Stimulated activated CD8-positive, alpha-beta memory T cell treated with anti-CD3 and anti-CD28 coated beads, Interleukin-4, amount 100 ng/mL, for 1 hour (primary cell): ENCODE measurements at places on chromosomes 5 and 9.

GRCh38 chr5:68685863-68686262, 408.0 kb upstream of the SLC30A5 start:
- DNase-seq, result no peak

GRCh38 chr9:114149765-114150340, 5.5 kb upstream of the COL27A1 start:
- no peak for DNase-seq

DNA sequence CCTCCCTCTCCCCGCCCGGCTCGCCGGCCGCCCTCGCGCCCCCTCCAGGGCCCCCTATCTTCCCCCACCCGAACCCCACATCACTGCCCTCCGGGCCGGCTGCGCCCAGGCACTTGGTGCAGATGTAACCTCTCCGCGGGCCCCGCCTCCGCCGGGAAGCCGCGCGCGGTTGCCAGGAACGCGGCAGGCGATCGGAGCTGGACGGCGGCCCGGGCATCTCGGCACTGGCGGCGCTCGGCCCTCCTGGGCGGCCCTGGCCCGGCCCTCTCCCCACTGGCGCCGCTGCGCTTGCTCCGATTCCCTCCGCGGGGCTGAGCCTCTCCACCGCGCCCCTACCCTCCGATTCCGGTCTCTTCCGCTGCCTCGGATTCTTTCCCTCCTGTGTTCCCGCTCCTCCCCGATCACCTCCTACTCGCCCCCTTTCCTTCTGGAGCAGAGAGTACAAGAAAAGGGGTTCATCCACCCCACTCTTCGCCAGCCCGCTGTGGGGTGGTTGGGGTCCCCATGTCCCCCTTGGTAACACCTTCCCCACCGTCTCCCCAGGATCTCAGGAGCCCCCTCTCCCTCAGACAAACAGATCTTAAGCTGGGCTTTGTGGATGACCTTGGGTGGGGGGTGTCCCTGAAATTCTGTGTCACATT, 70.6 kb downstream of the C9orf50 start:
- DNase-seq, result no peak

DNA sequence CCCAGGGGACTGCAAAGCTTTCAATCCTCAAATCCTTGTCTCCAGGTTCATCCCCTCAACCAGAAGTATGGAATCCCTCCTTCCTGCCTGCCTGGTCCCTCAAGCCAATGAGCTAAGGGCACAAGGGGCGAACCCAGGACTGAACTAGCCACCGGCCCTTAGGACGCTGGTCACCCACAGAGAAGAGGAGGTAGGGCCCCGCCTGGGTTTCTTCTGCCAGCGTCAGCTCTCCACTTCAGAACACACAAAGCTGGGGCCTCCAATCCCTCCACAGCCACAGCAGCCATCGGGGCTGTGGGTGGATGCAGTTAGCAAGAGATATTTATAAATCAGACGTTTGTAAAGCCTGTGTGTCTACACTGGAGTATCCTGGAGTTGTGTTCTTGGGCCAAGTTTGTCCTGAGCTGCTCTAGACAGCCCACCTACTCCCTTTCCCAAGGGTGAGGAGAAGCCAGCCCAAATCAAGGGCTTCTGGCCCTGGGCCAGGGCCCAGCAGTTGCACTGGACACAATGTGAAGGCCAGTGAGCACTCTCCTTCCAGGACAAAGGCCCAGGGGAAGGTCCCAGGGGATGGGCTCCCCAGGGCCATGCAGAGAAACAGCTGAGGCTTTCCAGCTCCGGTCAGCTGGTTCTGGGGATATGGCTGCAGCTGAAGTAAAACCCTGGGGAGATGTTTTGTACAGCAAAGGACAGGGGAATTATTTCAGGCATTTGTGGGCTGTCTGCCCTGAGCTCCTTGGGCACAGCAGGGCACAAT, 18.9 kb downstream of the AMBP start:
- no peak for DNase-seq

- DNase-seq, result no peak
Observed at GRCh38 chr5:73825736-73826135, 199.7 kb downstream of the ARHGEF28 start.

DNA sequence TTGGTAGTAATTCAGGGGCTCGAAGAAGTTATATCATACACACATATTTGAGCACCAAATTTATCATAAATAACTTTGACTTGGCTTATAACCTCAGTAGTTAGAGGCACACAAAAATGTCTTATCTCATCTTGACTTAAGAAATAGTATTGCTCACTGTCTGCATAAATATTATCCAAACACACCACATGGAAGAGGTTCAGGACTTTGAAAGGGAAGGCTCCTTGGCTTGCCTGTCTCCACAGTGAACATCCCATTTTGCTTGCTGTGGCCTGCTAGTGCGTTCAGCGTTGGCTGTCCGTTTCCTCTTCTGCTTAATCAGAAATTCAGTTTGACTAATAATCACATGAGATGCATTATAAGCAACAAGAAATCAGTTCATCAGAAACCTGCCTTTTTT, 13.9 kb downstream of the GRXCR2 start:
- no peak for DNase-seq

GRCh38 chr5:158456756-158457155, 597.8 kb upstream of the CLINT1 start:
- DNase-seq, result no peak

- no peak for DNase-seq
Observed at GRCh38 chr9:125744616-125745015, 2.6 kb upstream of the PBX3 start.

DNA sequence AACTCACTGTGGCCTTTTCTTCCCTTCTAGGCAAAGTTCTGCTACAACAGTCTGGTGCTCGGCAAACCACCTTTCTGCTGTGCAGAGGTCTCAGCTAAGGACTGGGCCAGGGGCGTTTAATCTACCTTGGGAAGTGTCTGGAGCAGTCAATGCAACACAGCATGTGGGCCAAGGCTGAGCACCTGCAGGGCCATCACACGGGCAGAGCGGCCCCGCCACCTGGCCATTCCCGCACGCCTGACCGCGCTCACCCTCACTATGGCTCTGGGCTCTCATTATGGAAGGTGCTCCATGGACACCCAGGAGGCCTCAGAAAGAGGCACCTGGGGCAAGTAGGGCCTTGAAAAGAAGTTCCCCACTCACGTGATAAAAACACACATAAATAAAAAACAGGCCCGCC, 65.7 kb upstream of the TBC1D9B start:
- no peak for DNase-seq

GRCh38 chr9:104997536-104997935, 69.6 kb upstream of the ABCA1 start:
- no peak for DNase-seq

- no peak for DNase-seq
Observed at GRCh38 chr5:67301285-67301903, 104.8 kb upstream of the CD180 start.

GRCh38 chr9:135307300-135307699, 172.3 kb upstream of the PPP1R26 start:
- no peak for DNase-seq

GRCh38 chr5:179330186-179330900, 14.9 kb downstream of the ADAMTS2 start:
- DNase-seq, result no peak

DNA sequence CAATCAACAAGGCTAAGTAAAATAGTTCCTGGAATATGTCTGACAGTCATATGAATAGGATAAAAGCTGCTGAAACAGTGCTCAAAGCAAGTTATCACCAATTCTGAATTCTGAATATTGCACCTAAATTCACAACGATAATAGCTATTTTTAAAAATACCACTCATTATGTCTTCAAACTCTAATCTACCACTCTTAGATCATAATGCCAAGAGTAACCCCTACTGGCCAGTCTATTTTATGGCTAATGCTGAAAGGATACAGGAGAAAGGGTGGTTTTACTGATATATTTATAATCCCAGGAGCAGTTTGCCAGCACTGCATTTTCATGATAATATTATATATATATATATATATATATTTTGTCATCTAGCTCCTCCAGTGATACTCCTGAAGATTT, 232.8 kb downstream of the PDE4D start:
- no peak for DNase-seq

- no peak for DNase-seq
Observed at GRCh38 chr9:4792054-4792571, 631 bp upstream of the RCL1 start.

DNA sequence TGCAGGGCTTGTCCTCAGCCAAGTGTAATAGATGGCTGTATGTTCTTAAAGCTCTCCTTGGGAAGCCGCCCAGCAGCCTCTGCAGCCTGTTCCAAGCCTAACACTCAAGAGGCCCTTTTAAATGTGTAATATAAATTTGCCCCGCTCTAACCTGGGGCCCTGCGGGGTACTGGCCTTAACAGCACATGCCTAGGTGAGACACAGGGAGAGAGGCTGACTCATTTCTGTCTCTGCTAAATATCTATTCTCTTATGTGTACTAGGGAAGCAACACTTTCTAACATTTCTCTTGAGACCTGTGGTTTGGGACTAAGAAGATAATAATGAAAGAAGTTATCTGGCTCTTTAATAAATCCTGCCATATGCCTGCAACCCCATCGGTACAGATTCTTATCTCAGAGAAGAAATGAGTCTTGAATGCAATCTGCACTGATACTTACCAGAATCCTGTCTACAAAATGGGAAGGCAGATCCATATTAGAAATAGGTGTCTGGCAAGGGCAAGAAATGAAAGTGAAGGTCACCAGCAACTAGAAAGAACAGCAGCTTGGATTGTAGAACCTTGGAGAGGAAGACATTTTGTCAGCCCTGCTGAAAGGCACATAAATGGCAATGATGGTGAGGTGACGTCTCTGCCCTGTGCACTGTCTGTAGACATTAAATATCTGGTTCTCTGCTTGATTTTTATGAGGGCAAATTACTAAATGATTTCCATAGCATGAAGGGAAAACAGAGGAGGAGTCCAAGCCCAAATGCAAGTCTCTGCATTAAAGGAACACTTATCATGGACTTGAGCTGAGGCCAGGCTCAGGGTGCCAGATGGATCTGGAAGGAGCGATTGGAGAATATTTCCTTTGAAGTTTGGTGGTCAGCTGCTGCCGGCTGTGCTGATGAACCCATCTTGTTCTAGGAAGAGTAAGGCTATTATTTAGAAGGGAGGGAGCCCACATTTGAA, 14.5 kb upstream of the TGFBI start:
- DNase-seq, result no peak

DNA sequence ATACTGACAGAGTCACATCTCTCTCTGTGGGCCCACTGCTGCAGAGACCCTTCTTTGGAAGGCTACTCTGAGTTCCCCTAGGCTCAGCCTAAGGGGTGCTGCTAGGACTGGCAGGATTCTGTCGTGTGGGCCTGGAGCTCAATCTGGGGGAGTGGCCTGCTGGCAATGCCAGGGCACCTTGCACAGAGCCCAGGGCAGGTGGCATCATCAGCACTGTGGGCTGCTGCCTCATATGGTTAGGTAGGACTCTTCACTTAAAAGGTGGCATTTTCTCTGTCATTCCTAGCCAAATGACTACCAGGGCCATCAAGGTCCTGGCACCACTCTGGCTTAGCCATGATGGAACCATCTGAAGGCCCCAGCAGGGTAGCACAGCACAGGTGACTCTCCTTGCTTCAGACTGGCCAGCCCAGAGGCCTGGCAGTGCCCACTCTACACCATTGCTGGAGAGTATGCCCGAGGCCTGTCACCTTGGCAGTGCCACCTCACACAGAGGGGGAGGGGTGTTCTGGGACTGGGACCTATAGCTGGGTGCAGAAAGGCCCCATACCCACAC, 21.9 kb downstream of the PITX1 start:
- DNase-seq, result no peak

- DNase-seq, result no peak
Observed at GRCh38 chr5:81505672-81506071, 111.7 kb upstream of the ACOT12 start.

DNA sequence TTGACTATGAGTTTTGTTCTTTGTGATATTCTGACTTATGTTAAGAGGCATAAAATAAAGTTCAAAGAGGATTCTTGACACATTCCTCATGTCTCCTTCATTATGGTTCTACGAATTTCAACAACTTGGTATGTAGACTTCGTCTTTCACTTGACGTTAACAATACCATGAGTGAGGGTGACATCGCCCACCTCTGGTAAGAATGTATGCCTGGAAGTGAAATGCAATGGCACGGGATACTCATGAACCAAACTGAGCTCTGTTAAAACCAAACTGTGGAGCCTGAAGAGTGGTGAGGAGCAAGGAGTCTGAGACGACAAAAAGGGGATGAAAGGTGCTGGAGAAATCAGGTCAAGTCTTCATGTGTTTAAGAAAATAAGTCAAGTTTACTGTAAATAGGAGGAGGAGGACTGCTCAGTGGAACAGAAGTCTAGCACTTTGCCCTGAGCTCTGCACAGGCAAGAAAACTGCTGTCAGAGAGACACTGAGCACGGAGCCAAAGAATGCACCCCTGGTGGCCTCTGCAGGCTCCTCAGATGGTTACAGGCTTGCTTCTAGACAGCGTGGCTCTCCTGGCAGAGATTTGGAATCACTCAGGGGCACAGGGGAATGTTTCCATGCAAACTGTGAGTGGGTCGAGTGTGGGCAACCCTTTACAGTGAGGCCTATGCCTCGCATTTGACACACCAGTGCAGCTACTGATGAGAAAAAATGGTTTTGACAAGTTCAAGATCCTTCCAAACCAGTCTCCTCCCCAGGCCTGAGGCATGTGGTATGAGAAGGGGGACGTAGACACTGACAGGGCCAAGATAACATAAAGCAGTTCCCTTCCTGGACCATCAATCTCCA, 470.1 kb downstream of the IRX1 start:
- DNase-seq, result no peak

- DNase-seq, result no peak
Observed at GRCh38 chr5:6480133-6481051, 31.7 kb downstream of the UBE2QL1 start.

- peak; percentile 59 for DNase-seq
Observed at GRCh38 chr5:151164687-151165392, 7.3 kb upstream of the ANXA6 start.

DNA sequence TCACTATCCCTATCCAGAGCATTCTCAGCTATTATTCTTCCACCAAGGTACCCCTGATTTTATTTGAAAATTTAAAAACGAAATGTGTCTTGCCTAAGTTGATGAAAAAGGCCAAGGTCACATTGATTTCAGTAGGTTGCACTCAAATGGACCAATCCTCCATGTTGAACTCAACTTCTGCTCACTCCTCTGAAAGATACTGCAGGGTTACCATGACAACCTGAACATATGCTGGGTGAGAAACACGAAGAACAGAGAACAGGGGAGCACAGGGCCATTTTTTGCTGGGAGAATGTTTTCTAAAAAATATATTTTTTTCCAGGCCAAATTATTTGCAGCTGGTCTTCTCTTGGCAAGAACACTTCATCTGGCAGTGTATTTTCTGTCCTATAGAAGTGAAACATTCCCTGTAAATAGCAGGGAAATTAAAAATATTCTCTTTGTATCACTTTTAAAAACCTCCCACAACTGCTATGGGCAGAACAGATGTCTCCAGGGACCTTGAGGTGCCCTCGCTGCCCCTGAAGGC, 215.9 kb downstream of the NXNL2 start:
- DNase-seq, result no peak

GRCh38 chr9:21679432-21679831, 123.0 kb upstream of the MTAP start:
- DNase-seq, result no peak

- no peak for DNase-seq
Observed at GRCh38 chr9:694403-695154, 146.9 kb upstream of the DMRT1 start.

- no peak for DNase-seq
Observed at GRCh38 chr5:78234804-78235203, 59.7 kb downstream of the AP3B1 start.
